Left renal cortex interstitium (tissue), 4 donors: ENCODE measurements at places on chromosomes 7 and 10. TPM values are rescaled to one million over a fixed set of nuclear protein-coding genes. Genes with fewer than 3 reads are reported as not detected.

Gene ARPC1A
- polyA plus RNA-seq, result 108 TPM

Gene SCART1
- 0.42 TPM for polyA plus RNA-seq

Gene PDZD7
- polyA plus RNA-seq, result 1.8 TPM

Gene TRIM74
- 2.2 TPM for polyA plus RNA-seq

Gene SEMA4G
- 60.4 TPM for polyA plus RNA-seq

Gene HHEX
- 9.5 TPM for polyA plus RNA-seq

- DNase-seq, result no peak
These were observed 648.5 kb upstream of the NRP1 start for GRCh38 chr10:33982995-33983394.

- DNase-seq, result no peak
These were observed 55.7 kb downstream of the TMEM209 start for GRCh38 chr7:130149281-130150139.

DNA sequence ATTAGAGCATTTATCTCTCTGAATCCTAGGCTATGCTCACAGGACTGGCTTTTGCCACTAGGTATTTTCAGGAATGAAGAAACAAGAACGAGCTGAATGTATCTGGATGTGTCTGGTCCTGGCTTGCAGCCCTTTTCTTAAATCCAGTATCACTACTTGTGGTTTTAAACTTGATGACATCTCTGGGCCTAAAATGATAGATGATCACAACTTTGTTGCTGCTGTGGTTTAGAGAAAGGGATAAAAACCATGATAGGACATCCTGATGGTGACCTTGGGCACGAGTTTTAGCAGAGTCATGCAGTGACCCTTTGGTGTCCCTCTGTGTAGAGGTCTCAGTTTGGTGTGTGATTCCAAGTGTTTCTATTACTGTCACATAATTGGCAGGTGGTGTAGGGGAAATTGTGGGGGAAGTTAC lies 31.7 kb upstream of the SEMA3C start:
- no peak for DNase-seq

DNA sequence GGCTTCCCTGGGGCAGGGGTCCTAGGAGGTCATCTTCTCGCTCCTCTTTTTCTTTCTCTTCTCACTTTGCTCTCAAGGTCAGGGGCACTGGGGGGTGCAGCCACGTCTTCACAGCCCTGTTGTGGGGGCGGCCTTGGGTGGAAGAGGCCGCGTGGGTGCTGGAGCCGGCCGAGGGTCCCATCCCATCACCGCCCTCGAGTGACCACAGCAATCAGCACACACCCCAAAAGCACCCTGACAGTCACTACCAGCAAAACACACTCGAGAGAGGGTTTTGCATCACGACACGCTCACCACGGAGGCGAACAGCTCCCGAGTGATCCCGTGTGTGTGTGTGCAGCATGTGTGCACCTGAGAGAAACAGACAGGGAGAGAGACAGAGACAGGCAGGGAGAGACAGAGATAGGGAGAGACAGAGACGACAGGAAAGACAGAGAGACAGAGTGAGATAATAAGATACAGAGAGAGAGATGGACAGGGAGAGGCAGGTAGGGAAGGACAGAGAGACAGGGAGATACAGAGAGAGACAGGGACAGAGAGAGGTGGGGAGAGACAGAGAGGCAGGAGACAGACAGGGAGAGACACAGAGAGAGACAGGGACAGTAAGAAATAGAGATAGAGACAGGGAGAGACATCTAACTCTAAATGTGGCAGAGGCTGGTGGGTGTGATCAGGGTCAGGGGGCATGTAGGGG lies 100.9 kb downstream of the WDR37 start:
- DNase-seq, result no peak

DNA sequence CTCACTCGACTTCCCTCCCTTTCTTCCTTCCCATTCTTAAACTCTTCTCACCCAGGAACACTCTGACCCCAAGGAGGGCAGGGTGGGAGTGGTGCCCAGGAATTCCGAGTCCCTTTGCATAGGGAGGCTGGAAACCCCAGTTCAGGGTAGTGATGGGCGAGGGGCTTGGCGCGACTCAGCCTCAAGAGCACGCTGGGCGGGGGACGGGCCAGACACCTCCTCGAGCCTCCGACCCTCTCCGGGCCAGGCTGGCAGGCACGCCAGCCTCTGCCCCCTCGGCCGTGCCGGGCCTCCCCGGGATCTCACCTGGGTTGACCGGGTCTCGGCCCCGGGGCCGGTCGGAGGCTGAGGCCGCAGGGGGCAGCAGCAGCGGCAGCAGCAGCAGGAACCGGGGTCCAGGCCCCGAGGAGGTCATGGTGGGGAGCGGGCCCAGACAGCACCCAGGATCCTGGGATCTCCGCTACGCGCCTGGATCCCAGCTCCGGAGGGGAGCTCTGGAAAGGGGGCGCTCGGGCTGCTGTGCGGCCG lies 457 bp downstream of the PLOD3 start:
- no peak for DNase-seq

DNA sequence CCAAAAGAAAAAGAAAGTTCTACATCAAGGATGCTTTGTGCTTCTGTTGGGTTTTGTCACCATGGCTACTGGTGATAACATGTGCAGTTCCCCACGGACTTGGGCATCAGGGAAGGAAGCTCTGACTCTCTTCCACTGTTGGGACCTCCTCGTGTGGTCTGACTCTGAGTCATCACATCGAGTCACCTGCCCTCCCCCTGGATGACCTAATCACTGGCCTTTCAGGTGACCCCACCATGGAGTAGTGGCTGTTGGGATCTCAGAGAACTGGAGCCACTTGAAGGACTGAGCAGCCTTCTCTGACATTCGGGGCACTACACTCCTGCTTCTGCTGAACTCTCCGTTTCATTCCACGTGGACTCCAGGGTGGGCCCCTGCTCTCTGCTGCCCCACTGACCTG lies 60.8 kb upstream of the DOCK1 start:
- DNase-seq, result no peak

DNA sequence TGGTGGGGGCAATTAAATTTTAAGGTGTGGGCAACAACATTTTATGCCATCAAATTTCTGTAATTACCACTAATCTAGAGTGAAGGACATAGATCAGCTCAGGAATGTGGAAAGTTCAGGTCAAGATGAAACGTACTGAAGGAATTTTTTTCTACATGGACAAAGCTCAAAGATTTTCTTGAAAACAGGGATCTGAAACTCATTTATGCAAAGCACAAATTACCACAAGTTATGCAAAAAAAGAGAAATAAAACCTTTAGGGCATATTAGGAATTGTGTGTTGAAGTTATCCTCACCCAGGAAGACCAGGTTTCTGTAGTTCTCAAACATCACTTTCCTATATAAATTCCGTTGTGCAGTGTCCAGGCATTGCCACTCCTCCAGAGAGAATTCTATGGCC lies 18.9 kb downstream of the ZNF680 start:
- DNase-seq, result no peak

GRCh38 chr10:91054325-91054724 lies 133.4 kb upstream of the ANKRD1 start:
- DNase-seq, result no peak

GRCh38 chr10:15843695-15844094 lies 16.6 kb downstream of the MINDY3 start:
- no peak for DNase-seq

GRCh38 chr10:77639756-77640155 lies 2.1 kb upstream of the KCNMA1 start:
- DNase-seq, result no peak
